Hair follicle dermal papilla cell (primary cell): ENCODE measurements at places on chromosomes 16 and 17. TPM values are rescaled to one million over a fixed set of nuclear protein-coding genes. Genes with fewer than 3 reads are reported as not detected.

Gene CTRB1
- total RNA-seq, result not detected in 2 replicates

Gene GSDMA
- not detected in 2 replicates for total RNA-seq

Gene MPP3
- total RNA-seq, result 13.8 and 18.3 TPM in 2 replicates

Gene CDH3
- 1.1 and 1.3 TPM in 2 replicates for total RNA-seq

Gene NLRC5
- 60.2 and 61.2 TPM in 2 replicates for total RNA-seq

Gene CMTM1
- 3.4 and 3.6 TPM in 2 replicates for total RNA-seq

Gene DNAH3
- under 0.01 TPM in 1 of 2 replicates, not detected in the other for total RNA-seq

Gene C17orf107
- 4.4 and 5.8 TPM in 2 replicates for total RNA-seq

Gene ITGAX
- total RNA-seq, result not detected in 2 replicates

Gene OTOP3
- not detected in 2 replicates for total RNA-seq

Gene RAP1GAP2
- 2.1 and 2.9 TPM in 2 replicates for total RNA-seq

Gene ZFP3
- total RNA-seq, result 2.7 and 3.1 TPM in 2 replicates

Gene TP53TG3
- not detected in 2 replicates for total RNA-seq

Gene HOXB4
- 1.3 and 2.1 TPM in 2 replicates for total RNA-seq

Gene TMEM107
- 11.0 and 14.8 TPM in 2 replicates for total RNA-seq

Gene SPNS3
- not detected in 2 replicates for total RNA-seq

Gene CNTNAP1
- 38.0 and 51.6 TPM in 2 replicates for total RNA-seq

Gene RAB40C
- 14.6 and 19.8 TPM in 2 replicates for total RNA-seq

Gene ESRP2
- total RNA-seq, result 0.12 and 0.16 TPM in 2 replicates

Gene SLC16A13
- 0.73 and 1.1 TPM in 2 replicates for total RNA-seq

Gene MIF4GD
- 4.9 and 8.3 TPM in 2 replicates for total RNA-seq

Gene PRR35
- total RNA-seq, result 0.32 TPM in 1 of 2 replicates, not detected in the other

Gene INCA1
- total RNA-seq, result 0.32 and 0.85 TPM in 2 replicates

Gene COL1A1
- 4,697 and 6,239 TPM in 2 replicates for total RNA-seq

Gene CDYL2
- total RNA-seq, result 7.4 and 13.0 TPM in 2 replicates

Gene GDPD3
- 0.73 and 0.81 TPM in 2 replicates for total RNA-seq
